ENCODE measurements at places on chromosomes 6 and 20.

DNA sequence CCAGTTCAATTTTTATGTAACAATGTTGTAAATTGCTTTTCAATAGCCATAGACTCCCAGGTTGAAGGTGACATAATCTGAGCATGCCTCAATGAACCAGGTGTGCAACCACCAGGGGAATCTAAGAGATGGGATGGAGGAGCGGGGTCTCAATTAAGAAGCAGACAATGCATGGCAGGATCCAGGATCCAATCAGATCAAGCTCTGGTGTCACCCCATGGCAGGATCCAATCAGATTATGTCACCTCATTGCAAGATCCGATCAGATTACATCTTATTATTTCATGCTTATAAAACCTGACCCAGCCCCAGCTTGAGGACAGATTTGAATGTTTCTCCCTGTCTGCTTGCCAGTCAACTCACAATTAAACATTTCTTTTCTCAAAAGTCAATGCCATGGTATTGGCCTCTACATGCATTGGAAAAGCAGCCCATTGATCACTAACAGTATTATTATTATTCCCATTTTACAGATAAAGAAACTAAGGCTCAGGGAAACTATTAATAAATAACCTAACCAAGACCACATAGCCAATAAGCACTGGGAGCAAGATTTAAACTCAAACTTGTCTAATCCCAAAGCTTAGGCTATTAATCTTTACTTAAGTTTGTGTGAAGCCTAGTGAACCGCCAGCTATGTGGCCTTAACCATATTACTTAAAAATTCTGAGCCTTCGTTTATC, 14.3 kb upstream of the SIRT5 start:
- no peak for DNase-seq

GRCh38 chr6:52976149-52976548, 18.9 kb downstream of the GSTA4 start:
- DNase-seq, result no peak

DNA sequence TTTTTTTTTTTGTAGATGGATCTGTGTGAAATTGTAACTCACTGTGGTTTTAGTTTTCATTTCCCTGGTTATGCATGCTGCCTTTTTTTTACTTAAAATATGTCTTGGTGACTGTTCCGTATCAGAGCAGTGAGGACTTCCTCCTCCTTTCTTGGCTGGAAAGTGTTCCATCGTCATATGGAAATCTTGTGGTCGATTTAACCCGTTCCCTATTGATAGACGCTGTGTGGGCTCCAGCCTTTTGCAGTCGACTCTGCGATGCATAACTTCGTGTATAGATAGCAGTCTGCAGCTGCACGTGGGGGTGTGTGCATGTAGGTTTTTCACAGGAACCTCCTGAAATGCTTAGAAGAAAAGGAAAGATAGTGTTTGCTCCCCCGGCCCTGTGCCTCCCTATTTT, 28.1 kb upstream of the PNPLA1 start:
- no peak for DNase-seq

GRCh38 chr20:38418509-38419204, 16.5 kb downstream of the SNHG17 start:
- DNase-seq, result no peak

GRCh38 chr6:169868458-169868857, 117.0 kb downstream of the ERMARD start:
- no peak for DNase-seq

All from kidney epithelial cell (primary cell).